ENCODE measurements at places on chromosomes 3 and 15.

DNA sequence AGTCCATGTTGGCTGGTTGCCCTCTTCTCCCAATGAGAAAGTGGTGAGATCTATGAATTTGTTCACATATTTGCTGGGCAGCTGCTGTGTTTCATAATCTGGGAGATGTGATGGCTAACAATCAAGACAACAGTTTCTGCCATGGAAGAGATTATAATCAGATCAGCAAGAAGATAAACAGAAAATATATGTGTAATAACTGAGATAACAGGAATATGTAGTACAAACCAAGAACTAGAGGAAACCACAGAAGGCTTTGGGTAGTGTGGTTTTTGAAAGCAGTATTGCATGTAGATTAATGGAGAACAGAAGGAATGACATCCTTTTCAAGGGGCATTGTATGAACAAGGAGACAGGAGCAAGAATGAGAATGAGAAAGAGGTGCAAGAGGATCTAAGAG is 12.2 kb upstream of the CSTA start:
- DNase-seq = no peak

- no peak for DNase-seq
Measured at GRCh38 chr15:69627548-69628158, 175.0 kb downstream of the RPLP1 start.

GRCh38 chr3:21294768-21295167 is 456.2 kb downstream of the ZNF385D start:
- no peak for DNase-seq

GRCh38 chr3:132342610-132343009 is 25.4 kb downstream of the ACP3 start:
- no peak for DNase-seq

DNA sequence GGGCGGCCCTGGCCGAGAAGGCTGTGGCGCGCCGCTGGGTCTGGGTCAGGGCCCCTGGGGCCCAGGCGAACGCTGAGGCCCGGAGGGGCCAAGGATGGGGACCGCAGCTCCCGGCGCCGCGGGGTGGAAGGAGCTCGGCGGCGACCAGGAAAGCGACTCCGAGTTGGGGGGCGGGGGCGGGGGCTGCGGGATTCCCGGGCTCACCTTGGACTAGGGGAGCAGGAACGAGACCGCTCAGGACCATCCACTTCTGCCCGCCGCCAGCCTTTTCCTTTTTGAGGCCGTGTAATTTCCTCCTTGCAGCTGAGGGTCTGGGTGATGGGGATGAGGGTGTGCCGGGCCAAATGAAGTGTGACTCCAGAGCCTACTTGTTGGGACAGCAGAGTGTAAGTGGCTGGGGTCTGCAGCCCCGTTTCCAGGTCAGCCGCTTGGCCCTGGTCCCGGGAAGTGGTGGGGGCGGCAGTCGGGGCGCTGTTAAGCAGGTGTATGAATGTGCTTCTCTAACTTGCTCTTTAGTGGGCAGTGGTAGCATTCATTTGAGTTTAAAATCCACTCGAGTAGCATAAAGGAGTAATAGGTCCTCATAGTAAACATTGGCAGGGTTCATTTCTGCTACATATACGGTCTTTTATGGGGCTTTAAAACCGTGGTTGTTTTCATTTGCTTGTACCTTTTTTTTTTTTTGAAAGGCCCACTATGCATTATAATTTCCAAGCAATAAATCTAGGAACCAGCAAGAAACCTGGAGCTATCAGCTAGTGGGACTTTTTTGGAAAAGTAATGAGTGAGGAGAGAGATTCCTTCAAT is 717 bp downstream of the PXK start:
- DNase-seq = peak; percentile 2

Measured in NCI-H345 (cell line).